ENCODE measurements at places on chromosomes 5 and 9. TPM values are rescaled to one million over a fixed set of nuclear protein-coding genes. Genes with fewer than 3 reads are reported as not detected.

GAPT gene
- total RNA-seq: not detected

- DNase-seq: no peak
- H3K4me3 ChIP-seq: no peak overlapping the region
- H3K27ac ChIP-seq: peak overlapping the region; percentile 72
- no peaks in the 10 kb centered on the region for H3K27me3 ChIP-seq
- peaks cover 46% of the 10 kb centered on the region for H3K4me1 ChIP-seq
- no peaks in the 10 kb centered on the region for H3K36me3 ChIP-seq
Measured at GRCh38 chr5:54656261-54656728, 138.7 kb downstream of the SNX18 start.

TMC1 gene
- total RNA-seq: 0.75 TPM

DNA sequence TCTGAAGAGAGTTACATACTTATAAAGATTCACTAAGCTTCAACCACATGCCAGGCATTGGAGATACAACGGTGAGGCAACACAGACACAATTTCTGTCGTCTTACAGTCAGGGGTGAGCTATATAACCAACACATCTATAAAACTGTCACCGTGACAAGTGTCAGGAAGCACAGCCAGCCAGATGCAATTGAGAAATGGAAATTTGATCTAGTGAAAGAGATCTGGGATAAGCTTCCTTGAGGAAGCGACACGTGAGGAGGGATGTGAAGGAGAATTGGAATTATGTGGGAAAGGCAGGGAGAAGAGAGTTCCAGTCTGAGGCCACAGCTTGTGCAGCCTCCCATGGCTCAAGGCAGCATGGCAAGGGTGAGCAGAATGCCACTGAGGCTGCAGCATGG lies 50.9 kb upstream of the ZNF354B start:
- H3K27me3 ChIP-seq: peaks cover 2% of the 10 kb centered on the region
- H3K27ac ChIP-seq: no peak overlapping the region
- no peak for DNase-seq
